ENCODE measurements at places on chromosomes 2 and 18.

GRCh38 chr2:136010126-136010525 lies 24.7 kb upstream of the DARS1 start:
- DNase-seq = no peak

- no peak for DNase-seq
These were observed 99.9 kb downstream of the PARD3B start for GRCh38 chr2:204645018-204645773.

- DNase-seq = no peak
These were observed 101.5 kb downstream of the ALPK2 start for GRCh38 chr18:58527285-58527951.

DNA sequence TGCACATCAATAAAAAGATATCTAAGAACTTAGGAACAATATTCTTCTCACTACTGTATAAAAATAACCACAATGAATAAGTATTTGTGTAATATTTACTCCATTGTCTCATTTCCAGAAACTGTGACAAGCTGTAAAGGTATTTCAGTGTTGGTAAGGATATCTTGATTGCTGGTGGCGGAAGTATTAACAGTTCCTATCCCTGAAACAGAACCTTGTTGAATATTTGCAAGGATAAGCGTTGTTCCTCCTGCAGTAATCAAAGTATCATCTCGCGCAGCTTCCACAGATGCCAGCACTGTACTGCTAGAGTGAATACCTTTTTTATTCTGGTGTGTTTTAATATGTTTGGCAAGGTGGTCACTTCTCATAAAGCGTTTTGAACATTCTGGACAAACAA lies 55.3 kb downstream of the SP3 start:
- DNase-seq = no peak

- DNase-seq = no peak
These were observed 2.1 kb upstream of the TCF7L1 start for GRCh38 chr2:85131116-85131515.

GRCh38 chr2:233351423-233351822 lies 2.9 kb upstream of the DGKD start:
- DNase-seq = no peak

DNA sequence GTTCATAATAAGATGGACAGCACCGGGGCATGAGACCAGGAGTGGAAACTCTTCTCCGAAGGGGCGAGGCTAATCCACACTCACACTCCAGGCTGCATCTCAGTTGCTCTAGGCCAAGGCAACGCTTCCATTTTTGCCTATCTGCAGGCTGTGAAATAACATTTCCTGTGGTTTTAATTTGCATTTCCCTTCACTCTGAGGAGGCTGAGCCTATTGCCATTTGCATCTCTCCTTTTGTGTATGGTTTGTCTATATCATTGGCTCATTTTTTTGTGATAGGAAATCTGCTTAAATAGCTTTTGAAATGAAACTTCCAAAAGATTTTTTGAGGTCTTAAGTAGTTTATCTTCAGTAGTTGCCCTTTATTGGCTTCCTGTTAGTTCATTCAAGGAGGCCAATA lies 57.6 kb downstream of the TPGS2 start:
- DNase-seq = no peak

- no peak for DNase-seq
These were observed 1.6 kb downstream of the PRKAG3 start for GRCh38 chr2:218829868-218830451.

DNA sequence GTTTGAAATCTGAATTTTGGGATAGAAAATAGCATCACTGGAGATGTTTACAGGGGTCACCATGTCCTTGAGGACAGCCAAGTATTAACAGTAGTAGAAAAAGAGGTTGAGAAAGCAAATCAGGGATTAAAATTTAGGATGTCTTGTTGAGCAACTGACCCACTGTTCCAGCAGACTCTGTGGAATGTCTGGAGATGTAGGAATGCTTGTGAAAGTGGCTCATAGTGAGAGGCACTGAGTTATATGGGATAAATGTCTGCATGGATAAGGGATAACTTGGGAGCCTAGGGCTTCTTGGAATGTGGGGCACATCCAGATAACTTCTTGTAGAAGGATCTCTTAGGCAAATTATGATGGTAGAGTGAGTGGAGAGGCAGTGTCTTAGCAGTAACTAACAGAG lies 495.0 kb downstream of the TMX3 start:
- DNase-seq = no peak

DNA sequence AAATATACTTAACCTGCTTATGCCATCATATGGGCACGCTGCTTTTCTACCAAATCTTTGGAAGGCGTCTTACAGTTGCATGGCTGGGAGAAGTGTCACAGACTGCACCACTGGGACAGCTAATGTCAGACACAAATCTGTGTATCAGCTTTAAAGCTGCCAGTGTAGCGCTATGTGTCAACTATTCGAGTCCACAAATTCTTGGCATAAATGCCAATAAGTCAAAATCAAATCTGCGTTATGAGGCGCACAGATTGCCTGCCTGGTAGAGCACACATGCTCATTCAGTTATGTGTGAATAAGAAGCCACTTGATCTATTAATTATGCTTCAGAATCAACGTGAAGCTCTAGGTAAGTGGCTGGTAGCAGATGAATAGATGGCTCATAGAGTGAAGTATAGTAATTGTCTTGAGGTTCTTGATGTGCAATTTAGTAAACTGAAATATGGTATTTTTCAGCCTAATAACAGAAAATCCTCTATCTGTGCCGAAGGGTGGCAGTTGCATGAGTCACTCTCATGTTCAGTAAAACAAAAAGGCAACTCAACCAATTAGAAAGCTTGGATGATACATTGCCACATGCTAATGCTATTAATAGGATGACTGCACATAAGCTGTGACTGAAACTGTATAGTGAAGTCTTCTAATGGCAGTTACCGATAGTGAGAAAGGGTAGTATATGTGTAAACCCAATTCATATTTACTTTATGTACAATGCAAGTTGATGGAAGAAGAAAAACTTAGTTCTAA lies 52.0 kb downstream of the DCC start:
- DNase-seq = no peak

- no peak for DNase-seq
These were observed 984.6 kb upstream of the CNTNAP5 start for GRCh38 chr2:123040506-123040905.
